ENCODE measurements at places on chromosomes 6 and 20. TPM values are rescaled to one million over a fixed set of nuclear protein-coding genes. Genes with fewer than 3 reads are reported as not detected.

ATP9A gene
- 20.3 TPM for total RNA-seq

JAG1 gene
- 94.1 TPM for total RNA-seq

OR12D3 gene
- not detected for total RNA-seq

HMGCLL1 gene
- not detected for total RNA-seq

PHACTR3 gene
- total RNA-seq: not detected

ATP6V1G2 gene
- 0.45 TPM for total RNA-seq

C2 gene
- total RNA-seq: 9.4 TPM

RSPO4 gene
- total RNA-seq: 0.24 TPM

SIRPA gene
- 74.7 TPM for total RNA-seq

FLRT3 gene
- total RNA-seq: 1.0 TPM

FKBP1C gene
- total RNA-seq: 0.98 TPM

SERPINB6 gene
- 65.5 TPM for total RNA-seq

PSMB9 gene
- 10.4 TPM for total RNA-seq

PRSS35 gene
- 0.18 TPM for total RNA-seq

TSBP1 gene
- total RNA-seq: not detected

DSP gene
- total RNA-seq: 2.0 TPM

PRRT1 gene
- 0.21 TPM for total RNA-seq

SLC17A2 gene
- not detected for total RNA-seq

DYNLT2 gene
- 0.61 TPM for total RNA-seq

MBOAT1 gene
- total RNA-seq: 27.8 TPM

SPTLC3 gene
- total RNA-seq: 2.0 TPM

C4A gene
- 1.6 TPM for total RNA-seq

TXLNB gene
- 0.83 TPM for total RNA-seq

SYCP2 gene
- 3.9 TPM for total RNA-seq

ZSCAN16 gene
- total RNA-seq: 1.7 TPM

IPCEF1 gene
- total RNA-seq: 0.13 TPM

SERINC1 gene
- total RNA-seq: 140 TPM

ACTL10 gene
- not detected for total RNA-seq

NRSN1 gene
- not detected for total RNA-seq
